ENCODE measurements at places on chromosomes 11 and 22. TPM values are rescaled to one million over a fixed set of nuclear protein-coding genes. Genes with fewer than 3 reads are reported as not detected.

C11orf65 gene
- 0.36 TPM for total RNA-seq

GLYATL1 gene
- 0.44 TPM for total RNA-seq

SEPTIN5 gene
- total RNA-seq: 31.3 TPM

STK33 gene
- total RNA-seq: 0.52 TPM

APOBEC3F gene
- total RNA-seq: 3.1 TPM

TSSK2 gene
- total RNA-seq: not detected

PATE4 gene
- not detected for total RNA-seq

CSF2RB gene
- 1.00 TPM for total RNA-seq

CD248 gene
- total RNA-seq: 4.0 TPM

ZBTB44 gene
- 22.5 TPM for total RNA-seq

EHF gene
- total RNA-seq: 342 TPM

SLC39A13 gene
- total RNA-seq: 6.4 TPM

GPHA2 gene
- total RNA-seq: not detected

ABCG4 gene
- total RNA-seq: 0.52 TPM

RASD2 gene
- 0.28 TPM for total RNA-seq

DDTL gene
- total RNA-seq: 1.7 TPM

PDGFD gene
- total RNA-seq: 0.76 TPM

GRAMD1B gene
- 1.4 TPM for total RNA-seq

SSTR3 gene
- not detected for total RNA-seq

OR56A5 gene
- not detected for total RNA-seq

FXYD2 gene
- total RNA-seq: not detected

C22orf42 gene
- not detected for total RNA-seq

HARBI1 gene
- total RNA-seq: 3.2 TPM

EXPH5 gene
- total RNA-seq: 24.6 TPM

FAM181B gene
- total RNA-seq: 0.28 TPM

HEPHL1 gene
- total RNA-seq: 13.0 TPM

ANGPTL5 gene
- not detected for total RNA-seq

PKNOX2 gene
- total RNA-seq: 0.28 TPM

OR8D1 gene
- not detected for total RNA-seq

C11orf24 gene
- 19.9 TPM for total RNA-seq

MRPL16 gene
- total RNA-seq: 33.6 TPM

TUB gene
- 1.00 TPM for total RNA-seq

TRIM29 gene
- 1,294 TPM for total RNA-seq

SHANK2 gene
- total RNA-seq: 2.5 TPM

SYT7 gene
- 3.6 TPM for total RNA-seq

TOM1 gene
- total RNA-seq: 88.2 TPM

KCNK4 gene
- not detected for total RNA-seq

SCN4B gene
- total RNA-seq: 2.5 TPM

PVALB gene
- total RNA-seq: not detected

SEPTIN3 gene
- 0.24 TPM for total RNA-seq
